G401 (cell line): ENCODE measurements at places on chromosomes 11 and 22.
A peak's percentile ranks its signal among the peaks of the same experiment; 100 is the strongest.

GRCh38 chr22:20618488-20618887, 111.1 kb downstream of the MED15 start:
- DNase-seq: no peak

GRCh38 chr22:41198027-41198580, 7.0 kb upstream of the L3MBTL2 start:
- peak; percentile 36 for DNase-seq

GRCh38 chr22:30175690-30176288, 70.8 kb downstream of the LIF start:
- DNase-seq: no peak

DNA sequence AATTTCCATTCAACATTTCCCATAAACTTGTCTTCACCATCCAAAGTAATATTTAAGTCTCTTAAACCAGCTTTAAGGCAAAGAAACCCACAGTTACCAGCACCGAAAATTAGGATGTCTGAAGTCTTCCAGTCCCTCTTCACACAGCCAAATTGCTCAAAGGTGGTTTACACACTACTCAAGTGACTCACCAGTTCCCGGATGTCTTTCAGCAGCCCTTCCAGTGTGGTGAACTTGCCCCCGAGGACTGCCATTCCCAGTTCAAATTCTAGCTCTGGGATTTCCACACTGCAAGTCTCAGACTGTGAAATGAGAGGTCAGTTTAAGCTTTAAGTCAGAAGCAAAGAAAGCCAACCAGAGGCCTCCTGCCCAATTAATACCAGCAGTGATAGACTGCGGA, 5.1 kb downstream of the ZPR1 start:
- DNase-seq: no peak

- peak; percentile 10 for DNase-seq
Measured at GRCh38 chr11:2298795-2299761, 2.6 kb downstream of the C11orf21 start.
